ENCODE measurements at places on chromosomes 7 and 10.

GRCh38 chr10:82267014-82267413 lies 392.0 kb downstream of the NRG3 start:
- peak; percentile 54 for DNase-seq

GRCh38 chr10:88810196-88810961 lies 7.8 kb downstream of the LIPM start:
- DNase-seq, result peak; percentile 65

GRCh38 chr7:22390516-22390915 lies 33.6 kb upstream of the RAPGEF5 start:
- DNase-seq, result no peak

GRCh38 chr10:6164271-6165095 lies 38.2 kb upstream of the PFKFB3 start:
- DNase-seq, result no peak

DNA sequence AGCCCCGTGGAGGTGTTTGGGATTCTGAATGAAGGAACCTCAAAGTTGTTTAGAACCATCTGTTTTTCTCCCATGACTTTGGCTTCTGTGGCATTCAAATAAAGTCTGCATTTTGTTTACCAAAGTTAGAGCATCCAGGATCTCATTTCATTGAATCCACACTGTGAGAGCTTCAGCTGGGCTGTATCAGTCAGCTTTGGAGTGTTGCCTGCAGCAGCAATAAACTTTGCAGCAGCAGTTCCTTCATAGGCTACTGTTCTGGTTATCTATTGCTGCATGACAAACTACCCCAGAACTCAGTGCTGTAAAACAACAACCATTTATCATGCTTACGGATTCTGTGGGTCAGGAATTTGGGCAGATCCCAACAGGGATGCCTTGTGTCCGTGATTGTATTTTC lies 1575.2 kb upstream of the LRRTM3 start:
- no peak for DNase-seq

- no peak for DNase-seq
These were observed 61.2 kb downstream of the COL28A1 start for GRCh38 chr7:7474436-7474835.

DNA sequence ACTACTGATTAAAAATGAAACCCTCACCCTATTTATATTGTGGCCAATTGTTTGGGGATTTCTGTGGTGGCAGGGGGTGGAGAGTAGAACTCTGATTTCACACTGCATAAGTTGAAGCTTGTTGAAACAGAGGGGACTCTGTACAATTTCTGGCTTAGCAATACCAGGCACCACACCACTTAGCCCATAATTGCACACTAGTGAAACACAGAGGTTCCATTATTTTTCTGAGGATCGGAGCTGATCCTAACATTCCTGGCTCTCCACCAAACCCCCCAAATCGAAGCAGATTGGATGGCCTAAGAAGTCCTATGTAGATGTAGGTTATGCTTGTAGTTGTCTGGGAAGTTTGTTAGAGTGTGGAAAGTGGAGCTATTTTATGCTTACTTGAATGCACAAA lies 47.0 kb downstream of the PTN start:
- DNase-seq, result no peak

GRCh38 chr10:37710831-37711616 lies 146.4 kb downstream of the ZNF248 start:
- DNase-seq, result no peak

DNA sequence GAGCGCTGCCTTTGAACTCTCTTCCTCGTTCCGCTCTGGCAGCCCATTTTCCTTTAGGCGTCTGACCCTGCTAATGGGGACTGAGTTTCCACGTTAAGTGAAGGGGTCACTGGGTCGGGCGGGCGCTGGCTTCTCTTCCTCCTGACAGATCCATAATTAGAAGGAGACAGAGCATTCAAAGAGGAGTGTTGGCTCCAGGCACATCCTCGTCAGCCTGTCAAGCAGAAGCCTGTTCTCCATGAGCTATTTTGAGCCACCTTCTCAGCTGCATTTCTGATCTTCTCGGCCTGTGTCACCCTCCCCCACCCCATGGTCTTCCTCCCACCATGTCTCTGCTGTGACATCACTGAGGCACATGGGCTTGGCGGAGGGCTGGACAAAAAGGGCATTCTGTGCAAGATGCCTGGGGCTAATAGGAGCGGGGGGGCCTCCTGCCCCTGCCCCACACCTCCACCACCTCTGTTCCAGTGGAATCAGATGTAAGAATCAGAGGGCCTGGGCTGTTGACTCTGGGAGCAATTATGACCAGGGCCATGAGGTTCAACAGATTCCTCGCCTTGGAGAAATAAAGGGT lies 248.1 kb downstream of the PLXNA4 start:
- DNase-seq, result no peak

DNA sequence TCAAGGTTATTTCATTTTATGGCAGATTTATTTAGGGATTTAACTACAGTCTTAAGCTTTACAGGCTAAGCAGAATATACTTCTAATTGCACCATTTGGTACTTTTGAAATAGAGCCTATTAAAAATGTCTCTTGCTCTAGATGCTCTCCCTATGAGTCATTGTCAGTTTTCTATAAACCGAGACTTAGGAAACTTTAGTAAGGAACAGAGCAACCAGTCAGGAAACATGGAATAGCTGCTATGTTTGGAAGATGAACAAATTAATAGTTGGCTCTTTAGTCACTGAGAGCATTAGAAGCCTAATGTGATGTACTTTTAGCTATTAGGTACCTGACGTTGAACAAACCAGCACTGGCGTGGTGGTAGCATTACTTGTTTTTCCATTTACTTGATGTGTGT lies 35.3 kb downstream of the INPP5F start:
- DNase-seq, result peak; percentile 81

DNA sequence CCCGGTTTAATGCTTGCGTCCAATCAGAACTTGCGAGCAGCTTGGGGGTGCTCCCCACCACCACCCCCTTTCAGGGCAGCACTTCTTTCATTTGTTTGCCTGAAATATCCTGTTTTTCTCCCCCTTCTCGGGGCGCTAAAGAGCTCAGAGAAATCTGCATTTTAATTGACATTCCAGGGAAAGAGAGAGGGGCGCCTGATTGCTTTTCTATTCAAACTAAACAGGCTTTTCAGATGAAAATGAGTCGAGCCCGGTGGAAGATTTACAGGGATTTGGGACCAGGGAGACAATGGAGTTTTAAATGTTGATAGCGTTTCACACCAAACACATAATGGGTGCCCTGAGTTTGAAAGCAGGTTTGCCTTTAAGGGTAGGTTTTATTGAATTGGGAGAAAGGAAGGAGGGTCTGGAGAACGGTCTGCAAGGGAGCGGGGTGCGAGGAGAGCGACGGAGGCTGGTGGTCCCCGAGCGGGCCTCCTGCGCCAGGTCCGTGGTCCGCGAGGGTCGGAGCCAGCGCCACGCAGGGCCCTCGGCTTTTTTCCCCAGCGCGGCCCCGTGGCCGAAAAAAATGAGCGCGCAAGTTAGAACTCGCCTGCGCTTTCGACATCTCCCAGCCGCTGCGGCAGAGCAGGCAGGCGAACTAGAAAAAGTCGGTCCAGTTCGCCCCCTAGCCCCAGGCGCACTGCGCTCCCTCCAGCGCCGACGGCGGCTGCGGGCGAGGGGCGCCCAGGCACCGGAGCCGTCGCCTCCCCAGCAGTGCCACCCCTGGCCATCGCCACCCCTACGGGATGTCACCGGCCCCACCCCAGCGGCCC lies 1.3 kb downstream of the FGFR2 start:
- DNase-seq, result peak; percentile 77

DNA sequence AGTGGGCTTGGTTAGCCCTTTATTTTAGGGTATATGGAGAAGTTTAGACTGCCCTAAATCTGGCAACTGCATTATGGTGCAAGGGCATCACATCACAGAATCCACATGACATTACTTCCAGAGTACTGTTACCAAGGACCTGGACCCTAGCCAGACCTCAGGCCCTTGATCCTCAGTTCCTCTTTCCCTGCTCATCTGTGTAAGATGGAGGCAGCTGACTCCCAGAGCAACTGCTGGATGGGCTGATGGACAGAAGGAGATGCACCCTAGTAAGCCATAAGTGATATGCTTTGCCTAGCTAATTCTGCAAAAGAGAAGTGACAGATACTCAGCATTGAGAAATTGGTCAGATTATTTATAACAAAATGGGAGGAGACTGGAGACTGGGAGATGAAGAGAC lies 131.7 kb downstream of the DYNC1I1 start:
- no peak for DNase-seq

DNA sequence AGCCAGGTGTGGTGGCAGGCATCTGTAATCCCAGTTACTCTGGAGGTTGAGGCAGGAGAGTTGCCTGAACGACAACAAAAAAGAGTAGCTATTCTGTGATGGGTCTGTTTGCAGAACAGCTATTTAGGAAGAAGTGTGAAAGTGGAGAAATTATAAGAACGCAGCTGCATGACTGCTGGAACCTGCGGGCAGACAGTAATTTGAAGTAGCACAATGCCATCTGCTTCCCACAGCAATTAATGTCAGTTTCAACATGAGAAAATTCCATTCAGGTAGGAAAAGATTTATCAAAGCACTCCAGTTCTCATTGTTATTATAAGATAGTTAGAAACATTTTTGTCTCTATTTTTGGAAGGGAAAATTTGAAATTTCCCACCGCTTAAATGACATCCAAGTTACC lies 21.5 kb downstream of the LAMB1 start:
- DNase-seq, result no peak

- no peak for DNase-seq
These were observed 27.0 kb upstream of the ARHGAP21 start for GRCh38 chr10:24750695-24751094.

- peak; percentile 14 for DNase-seq
These were observed 457 bp downstream of the NSUN5 start for GRCh38 chr7:73308074-73308664.

DNA sequence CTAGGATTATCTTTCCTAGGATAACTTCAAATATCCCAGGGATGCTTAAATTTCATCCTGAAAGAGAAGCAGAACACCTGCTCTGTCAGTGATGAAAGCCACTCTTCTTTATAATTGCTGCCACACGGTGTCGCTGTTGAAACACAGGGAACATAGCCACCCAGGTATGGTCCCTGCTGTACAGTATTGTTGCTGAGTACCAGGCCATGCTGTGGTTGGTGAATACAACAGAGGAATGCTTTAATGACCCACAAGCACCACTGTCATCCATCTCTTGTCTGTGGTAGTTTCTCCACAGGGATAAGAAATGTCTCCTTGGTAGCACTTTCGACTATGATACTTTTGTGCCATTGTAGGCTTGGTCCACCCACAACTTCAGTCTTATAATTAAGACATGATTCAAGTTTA lies 70.6 kb upstream of the STARD3NL start:
- DNase-seq, result peak; percentile 52

- no peak for DNase-seq
These were observed 493.0 kb downstream of the KCNMA1 start for GRCh38 chr10:77144656-77145055.

GRCh38 chr7:107999779-108000560 lies 3.0 kb downstream of the LAMB1 start:
- DNase-seq, result peak; percentile 42

Measured in mammary epithelial cell (primary cell).